ENCODE measurements at places on chromosomes 11 and 22.

DNA sequence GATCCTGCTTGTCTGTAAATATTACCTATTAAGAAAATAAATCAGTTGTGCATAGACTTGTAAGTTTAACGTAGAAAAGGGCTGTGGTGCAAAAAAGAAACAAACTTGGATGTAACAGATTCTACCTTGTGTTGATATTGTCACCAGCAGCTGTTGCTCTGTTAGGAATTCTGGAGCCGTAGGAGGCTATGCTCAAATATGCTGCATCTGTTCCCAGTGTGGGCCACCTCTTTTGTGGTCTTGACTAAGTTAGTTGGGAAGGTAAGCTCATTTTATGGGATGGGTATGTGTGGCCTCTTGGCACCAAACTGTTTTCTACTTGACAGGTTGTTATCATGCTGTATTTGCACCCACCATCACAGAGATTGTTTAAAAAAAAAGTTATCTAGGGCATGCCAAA, 29.4 kb upstream of the RAG2 start:
- no peak for DNase-seq

DNA sequence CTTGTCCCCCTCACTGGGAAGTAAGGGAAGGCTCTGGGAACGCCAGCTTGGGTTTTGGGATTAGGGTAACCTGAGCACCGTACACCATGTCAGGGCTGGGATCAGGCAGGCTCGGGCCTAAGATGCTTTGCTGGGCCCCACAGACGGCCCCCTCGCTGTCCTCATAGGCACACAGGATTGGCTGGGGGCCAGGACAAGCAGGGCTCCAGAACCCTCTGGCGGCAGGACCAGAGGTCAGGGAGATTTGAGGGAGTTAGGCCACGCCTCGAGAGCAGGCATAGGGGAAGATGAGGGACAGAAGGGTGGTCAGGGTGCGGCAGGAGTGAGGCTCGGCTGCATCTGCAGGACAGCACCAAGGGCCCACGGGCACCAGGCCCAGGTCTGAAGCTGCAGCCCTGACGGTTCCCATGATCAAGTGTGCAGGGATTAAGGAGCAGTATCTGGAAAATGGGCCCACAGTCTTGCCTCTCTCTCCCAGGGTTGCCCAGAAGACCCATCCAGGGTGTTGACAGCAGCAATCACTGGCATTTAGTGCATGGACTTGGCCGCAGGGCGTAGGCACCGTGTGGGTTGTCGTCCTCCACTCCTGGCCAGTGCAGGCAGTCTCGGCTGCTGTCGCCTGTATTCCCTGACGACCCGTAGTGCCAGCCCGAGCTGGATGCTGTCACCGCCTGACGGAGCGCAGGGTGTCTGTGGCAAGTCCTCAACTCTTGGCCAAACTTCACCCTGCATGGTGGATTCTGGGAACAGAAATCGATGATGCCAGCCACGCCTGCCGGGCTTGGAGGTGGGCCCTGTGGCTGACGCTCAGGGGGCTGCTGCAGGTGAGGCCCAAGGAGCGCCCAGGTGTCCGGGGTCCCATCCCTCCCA, 15.7 kb upstream of the GNB1L start:
- DNase-seq = no peak

GRCh38 chr22:36933629-36934417, 20.4 kb downstream of the CSF2RB start:
- DNase-seq = no peak

DNA sequence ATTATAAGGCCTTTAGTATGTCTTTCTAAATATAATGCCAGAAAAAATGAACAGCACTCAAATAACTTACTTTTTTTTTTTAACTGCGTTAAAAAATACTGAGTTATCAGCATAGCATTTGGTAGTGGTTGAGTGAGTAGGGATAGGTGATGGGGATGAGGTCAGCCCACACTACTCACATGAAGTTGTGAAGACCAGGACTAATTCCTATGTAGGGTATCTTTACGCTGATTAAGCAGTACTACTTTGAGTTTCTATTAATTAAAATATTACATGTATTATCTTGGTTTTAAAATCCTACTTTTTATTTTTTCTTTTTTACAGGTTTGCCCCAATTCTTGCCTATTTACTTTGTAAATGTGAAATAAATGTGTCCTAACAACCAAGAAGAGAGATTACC, 13.5 kb downstream of the PHF21A start:
- no peak for DNase-seq

DNA sequence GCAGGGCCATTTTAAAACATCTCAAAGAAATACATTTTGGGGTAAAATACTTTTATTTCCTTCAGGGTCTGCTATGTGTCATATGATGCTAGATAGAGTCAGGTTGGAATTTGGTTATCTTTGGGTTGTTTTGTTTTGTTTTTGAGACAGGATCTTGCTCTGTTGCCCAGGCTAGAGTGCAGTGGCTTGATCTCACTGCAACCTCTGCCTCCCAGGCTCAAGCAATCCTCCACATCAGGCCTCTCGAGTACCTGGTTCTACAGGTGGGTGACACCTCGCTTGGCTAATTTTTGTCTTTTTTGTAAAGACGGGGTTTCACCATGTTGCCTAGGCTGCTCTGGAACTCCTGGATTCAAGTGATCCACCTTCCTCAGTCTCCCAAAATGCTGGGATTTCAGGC, 17.3 kb downstream of the DENND5A start:
- DNase-seq = no peak

DNA sequence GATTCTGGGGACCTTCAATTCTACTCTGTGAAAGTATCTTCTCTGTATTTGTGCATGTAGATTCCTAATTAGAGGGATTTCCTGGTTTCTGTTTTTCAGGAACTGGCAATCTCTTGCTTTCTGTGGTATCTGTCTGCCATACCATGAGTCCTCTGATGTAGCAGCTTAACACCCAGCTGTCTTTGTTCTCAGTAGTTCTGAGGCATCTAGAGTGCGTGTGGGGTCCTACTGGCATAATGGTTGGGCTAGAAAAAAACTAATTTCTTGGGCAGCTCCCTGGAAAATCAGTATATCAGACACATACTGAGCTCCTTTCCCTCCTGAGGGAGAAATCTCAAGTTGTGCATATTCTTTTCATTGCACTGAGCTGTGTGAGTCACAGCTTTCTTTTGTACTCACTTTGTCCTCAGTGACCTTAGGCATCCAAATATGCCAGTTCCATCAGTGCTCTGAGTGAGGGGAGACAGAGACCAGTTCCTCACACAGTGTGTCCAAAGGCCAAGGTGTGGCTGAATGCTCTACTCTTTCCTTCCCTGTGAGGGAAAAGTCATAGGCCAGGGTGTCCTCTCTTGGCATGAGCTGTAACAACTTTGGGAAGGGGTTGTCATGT, 35.5 kb upstream of the SLC22A24 start:
- no peak for DNase-seq

DNA sequence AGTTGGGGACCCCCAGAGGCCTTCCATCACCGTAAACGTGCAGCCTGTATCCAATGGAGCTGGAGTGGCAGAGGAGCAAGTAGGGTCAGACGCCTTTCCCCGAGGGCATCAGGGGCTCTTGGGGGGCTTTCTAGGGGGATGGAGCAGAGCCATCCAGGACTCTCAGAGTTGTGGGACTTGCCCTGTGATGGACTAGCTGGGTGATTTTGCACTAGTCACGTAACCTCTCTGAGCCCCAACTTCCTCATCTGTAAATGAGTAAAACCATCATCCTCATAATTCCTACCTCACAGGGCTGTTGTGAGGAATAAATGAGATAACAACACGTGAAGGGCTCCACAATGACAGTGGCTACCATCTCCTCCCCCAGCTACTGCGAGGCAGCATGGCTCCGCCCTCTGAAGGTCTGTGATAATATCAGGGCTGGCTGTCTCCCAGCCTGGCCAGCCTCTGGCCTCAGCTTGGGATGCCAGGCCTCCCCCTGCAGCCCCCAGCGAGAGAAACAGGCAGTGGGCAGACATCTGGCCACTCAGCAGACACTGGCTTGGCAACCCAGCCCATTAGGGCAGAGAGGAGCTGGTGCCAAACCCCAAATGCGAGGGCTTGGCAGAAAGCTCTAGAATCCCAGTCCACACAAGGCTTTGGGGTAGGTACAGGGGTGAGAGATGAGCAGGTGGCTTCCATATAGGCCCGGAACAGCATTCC, 6.7 kb downstream of the USP2 start:
- no peak for DNase-seq

- DNase-seq = no peak
Measured at GRCh38 chr11:28537822-28538221, 429.6 kb downstream of the METTL15 start.

DNA sequence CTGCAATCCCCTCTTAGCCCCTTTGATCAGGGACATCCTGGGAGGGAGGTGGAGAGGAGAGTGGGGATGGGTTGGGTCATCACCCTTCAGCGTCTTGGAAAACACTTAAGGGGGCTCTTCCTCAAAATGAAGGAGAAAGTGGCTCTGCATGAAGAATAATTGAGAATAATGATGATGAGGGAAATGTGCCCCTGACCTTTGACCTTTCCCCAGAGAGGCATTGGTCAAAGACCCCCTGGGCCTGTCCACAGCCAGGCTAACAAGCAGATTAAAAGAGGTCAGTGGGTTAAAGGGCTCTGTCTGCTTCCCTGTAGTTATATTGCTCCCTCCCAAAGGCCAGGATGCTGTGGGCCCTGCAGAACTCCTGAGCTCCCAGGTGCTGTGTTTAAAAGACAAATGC, 68.7 kb downstream of the NAV2 start:
- no peak for DNase-seq

DNA sequence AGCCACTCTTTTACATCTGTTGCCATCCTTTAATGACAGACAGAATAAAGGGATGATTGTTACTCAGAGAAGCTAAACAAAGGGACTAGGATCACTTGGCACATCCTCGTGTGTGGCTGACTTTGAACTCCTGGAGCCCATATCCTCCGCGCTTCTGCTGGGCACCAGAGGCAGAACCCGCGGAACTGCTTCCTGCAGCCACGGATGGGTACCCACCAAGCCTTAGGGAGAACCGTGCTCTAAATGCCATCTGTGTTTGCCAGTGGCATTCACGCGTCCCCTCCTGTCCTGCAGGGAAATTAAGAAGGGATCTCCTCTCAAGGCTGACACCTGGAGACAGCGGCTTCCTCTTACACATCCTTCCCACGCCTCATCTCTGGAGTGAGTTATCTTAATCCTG, 294.4 kb downstream of the NTM start:
- no peak for DNase-seq

DNA sequence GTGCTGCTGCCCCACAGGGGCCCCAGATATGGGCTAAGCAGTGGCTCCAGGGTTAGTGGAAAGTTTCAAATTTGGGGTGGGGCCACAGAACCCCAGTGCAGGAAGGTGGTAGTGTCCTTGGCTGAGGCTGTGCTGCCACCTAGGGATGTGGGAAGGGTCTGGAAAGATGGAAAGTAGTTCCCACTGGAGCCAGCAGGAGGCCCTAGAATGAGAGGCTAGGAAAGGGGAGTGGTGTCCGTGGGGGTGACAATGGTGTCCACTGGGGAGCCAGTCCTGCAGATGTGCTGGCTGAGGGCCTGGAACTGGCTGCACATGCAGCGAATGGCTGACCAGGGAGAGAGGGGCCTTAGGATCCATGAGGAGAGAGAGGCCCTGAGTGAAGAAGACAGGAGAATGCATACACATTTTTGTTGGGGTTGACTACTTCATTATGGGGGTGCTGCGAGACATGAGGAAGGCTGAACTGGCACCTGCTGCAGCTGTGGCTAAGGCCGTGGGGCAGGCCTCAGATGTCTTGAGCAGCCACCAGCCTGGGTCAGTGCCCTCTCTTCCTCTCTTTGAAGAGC, 21.1 kb downstream of the RFPL3 start:
- DNase-seq = no peak

DNA sequence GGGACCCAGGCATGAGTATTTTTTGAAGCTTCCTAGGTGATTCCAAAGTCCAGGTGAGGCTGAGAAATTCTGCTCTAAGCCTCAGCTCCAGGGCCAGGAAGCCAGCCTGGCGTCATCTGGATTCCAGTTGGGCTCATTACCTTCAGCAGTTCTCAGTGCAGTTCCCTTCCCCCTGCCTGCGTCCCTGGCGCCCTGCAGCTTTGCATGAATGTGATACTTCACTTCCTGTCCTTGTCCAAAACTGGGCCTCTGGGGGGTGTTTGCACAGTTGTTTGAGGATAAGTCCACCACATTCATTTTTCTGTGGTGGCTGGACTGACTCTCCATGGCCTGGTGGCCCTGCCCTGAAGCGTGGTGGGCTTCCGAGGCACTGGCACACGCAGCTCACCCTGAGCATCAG, 98.1 kb downstream of the TENM4 start:
- no peak for DNase-seq

GRCh38 chr22:30922151-30922611, 46.4 kb downstream of the MORC2 start:
- DNase-seq = peak; percentile 12

DNA sequence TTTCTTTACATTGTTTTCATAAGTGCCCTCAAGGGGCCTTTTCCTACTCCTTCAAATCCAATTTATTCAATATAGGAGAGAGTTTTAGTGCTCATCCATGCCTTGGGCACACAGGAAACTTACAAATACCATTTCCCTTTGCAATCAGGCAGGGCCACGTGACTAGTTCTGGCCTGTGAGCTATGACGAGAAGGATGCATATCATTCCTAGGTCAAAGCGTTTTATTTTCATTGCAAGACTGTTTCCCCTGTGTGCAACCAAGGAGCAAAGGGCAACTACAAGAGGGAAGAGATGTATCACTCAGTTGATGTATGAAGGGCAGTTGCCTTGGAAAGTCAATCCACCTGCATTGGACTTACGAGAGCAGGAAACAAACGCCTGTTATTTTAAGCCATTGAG, 1.9 kb upstream of the TRAF6 start:
- DNase-seq = no peak

DNA sequence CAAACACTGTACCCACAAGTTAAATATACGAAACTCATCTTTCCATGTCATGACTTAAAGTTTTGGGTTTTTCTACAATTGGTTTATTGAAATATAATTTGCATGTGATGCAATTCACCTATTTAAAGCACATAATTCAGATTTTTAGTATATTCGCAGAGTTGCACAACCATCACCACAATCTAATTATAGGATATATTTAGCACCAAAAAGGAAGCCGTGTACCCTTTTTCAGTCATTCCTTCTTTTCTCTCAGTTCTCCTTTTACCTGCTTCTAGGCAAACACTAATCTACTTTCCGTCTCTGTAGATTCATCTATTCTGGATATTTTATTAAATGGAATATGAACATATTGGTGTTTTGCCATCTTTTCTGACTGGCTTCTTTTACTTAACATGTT, 1458.1 kb upstream of the TENM4 start:
- DNase-seq = no peak

DNA sequence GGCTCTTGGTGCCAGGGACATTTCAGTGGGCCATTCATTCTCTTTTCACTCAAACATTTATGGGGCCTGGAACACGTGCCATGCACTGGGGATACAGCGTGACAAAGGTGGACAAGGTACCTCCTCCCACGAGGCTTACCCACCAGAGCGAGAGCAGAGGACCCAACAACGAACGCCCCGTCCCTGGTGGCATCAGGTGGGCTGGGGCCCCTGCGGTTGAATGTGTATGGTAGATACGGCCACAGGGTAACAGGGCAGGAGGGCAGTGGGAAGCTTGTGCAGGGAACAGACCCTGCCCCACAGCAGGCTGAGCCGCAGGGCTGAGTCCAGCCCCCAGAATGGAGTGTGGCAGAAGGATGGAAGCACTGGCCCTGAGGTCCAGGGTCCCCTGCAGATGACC, 81.1 kb downstream of the LRRC32 start:
- DNase-seq = no peak
